Activated CD4-positive, alpha-beta T cell treated with anti-CD3 and anti-CD28 coated beads, Interleukin-2, amount 10 ng/mL, durations not matched to agents 7 days and 5 days (primary cell): ENCODE measurements at places on chromosomes 5 and 9. TPM values are rescaled to one million over a fixed set of nuclear protein-coding genes. Genes with fewer than 3 reads are reported as not detected.
A peak's percentile ranks its signal among the peaks of the same experiment; 100 is the strongest.

The INSL6 gene
- not detected for total RNA-seq

DNA sequence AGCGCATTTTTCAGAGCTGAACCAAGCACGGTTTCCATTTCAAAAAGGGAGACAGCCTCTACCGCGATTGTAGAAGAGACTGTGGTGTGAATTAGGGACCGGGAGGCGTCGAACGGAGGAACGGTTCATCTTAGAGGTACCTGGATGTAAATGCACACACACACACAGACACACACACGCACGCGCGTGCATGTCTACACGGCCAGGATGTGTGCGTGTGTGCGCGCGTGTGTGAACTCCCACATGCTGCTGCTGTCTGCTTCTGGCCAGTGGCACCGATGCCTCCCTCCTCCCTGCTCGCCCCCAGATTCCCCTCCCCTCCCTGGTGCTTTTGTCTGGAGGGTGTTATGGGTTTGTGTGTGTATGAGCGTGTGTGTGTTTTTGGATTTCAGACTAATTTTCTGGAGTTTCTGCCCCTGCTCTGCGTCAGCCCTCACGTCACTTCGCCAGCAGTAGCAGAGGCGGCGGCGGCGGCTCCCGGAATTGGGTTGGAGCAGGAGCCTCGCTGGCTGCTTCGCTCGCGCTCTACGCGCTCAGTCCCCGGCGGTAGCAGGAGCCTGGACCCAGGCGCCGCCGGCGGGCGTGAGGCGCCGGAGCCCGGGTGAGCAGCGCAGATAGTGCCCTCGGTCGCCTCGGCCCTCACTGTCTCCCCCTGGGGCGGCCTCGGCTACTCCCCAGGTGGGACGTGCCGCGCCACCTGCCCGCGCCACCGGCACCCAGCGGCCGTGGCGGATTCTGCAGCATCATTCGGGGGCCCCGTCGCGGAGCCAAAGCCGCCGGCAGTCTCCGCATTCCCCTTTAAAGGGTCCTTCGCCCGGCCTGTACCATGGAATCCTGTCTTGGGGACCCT is at the start of gene NTRK2:
Gene NTRK2, plus strand, starts transcription at position 442 of the 850 bp plus-strand sequence. CDS start 1,020 bp downstream, outside the sequence.
- peaks cover 16% of the 10 kb centered on the region for H3K4me1 ChIP-seq
- H3K4me3 ChIP-seq, result peak within 1 kb of the TSS; percentile 62
- no peak for DNase-seq
- peak within 1 kb of the TSS; percentile 34 for H3K27ac ChIP-seq
- H3K27me3 ChIP-seq, result peaks cover 62% of the 10 kb centered on the region

DNA sequence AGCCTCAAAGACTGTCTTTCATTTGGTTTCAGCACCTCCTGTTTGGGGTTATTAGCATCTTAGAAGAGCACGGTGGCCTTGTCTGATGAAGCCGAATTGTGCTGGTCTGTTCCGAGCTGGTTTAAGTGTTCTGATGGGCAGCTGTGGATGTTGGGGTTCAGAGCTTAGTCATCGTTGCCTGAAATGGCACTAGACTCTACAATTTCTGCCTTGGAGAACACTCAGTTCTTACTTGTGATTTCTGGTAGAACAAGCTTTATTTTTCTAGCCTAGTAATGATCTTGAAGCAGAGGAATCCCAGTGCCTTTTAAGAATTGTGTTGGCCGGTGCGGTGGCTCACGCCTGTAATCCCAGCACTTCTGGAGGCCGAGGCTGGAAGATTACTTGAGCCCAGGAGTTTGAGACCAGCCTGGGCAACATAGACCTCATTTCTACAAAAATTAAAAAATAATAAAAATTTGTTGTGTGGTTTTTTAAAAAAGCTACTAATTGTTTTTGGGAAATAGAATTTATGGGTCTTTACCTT is 7.8 kb downstream of the FBXW5 start:
- H3K4me3 ChIP-seq, result no peak overlapping the region
- no peak overlapping the region for H3K27ac ChIP-seq
- DNase-seq, result no peak
- peaks cover 21% of the 10 kb centered on the region for H3K36me3 ChIP-seq
- H3K4me1 ChIP-seq, result peaks cover 11% of the 10 kb centered on the region

DNA sequence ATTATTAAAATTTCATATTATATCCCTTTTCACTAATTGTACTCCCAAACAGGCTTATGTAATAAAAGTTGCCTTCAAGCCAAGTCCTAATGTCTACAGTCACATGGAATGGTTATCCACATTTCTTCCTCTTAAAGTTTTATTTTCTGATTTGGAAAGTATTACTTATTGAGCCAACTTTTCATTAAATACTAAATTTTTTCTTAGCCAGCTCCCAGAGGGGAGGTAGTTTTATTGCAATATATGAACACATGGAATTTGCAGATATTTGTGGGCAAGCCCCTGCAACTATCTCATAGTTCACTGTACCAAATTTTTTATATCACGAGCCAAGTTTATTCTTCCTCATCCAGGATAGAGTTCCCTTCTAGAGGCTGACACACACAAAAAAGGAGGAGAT is 332.8 kb upstream of the PTGER4 start:
- DNase-seq, result no peak
- H3K27me3 ChIP-seq, result no peaks in the 10 kb centered on the region
- no peak overlapping the region for H3K4me3 ChIP-seq
- peaks cover 21% of the 10 kb centered on the region for H3K36me3 ChIP-seq
- H3K27ac ChIP-seq, result no peak overlapping the region

DNA sequence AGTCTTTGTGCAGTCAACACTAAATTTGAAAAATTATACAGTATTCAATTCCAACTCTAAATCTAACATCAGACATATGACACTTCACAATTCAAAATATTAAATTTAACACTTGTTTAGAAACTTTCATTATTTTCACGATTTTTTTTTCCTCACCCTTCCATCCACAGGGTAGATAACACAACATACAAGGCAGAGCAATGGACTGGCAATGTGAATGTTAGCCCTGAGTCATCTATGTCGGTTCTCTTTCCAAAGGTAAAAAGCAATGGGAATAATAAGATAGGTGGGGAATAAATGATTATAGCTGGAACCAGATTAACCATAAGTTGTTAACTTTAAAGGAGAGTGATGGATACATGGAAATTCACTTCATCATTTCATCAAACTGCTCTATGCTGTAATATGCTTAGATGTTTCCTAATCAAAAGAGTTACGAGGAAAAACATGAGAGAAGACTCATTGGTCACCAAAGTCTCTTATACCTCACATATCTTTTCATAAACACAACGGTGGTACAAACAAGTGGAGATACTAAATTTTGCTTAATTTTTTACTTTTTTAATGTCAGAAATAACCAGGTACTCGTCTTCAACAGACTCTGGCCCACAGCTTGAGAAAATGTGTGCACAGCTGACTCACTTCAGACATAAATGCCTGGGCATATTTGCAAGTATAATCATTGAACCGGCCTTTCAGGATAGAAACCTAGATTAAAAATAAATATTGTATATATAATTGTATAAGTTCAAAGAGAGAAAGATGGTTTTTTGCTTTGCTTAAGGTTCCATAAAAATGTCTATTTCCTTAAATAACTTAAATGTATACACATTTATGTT is 23.0 kb downstream of the RFX3 start:
- no peaks in the 10 kb centered on the region for H3K27me3 ChIP-seq
- H3K4me1 ChIP-seq, result peaks cover 8% of the 10 kb centered on the region
- H3K36me3 ChIP-seq, result peaks cover 18% of the 10 kb centered on the region
- no peak overlapping the region for H3K4me3 ChIP-seq

GRCh38 chr5:54754420-54754819 is 231.0 kb downstream of the ESM1 start:
- peaks cover 15% of the 10 kb centered on the region for H3K36me3 ChIP-seq
- no peak overlapping the region for H3K27ac ChIP-seq
- H3K4me1 ChIP-seq, result peaks cover 28% of the 10 kb centered on the region

DNA sequence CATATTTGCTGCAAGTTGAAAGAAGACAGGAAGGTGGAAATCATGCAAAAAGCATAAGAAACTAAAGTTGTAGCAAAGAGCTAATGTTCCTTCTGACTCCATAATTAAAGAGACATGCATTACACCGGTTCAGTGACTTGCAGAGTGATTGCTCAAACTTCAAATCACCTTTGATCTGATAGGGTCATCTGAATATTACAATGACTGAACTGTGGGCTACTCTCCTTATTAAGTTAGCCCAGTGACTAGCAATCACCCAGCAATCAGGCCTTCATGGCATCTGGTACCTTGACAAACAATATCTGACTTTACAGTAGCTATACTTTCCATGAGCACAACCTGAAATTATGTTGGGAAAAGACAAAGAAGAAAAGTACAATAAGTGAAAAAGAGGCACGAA is 84.9 kb downstream of the NREP start:
- no peaks in the 10 kb centered on the region for H3K36me3 ChIP-seq
- H3K4me1 ChIP-seq, result peaks cover 3% of the 10 kb centered on the region
- no peak overlapping the region for H3K4me3 ChIP-seq
- no peak for DNase-seq
- H3K27me3 ChIP-seq, result peaks cover 5% of the 10 kb centered on the region
- no peak overlapping the region for H3K27ac ChIP-seq

DNA sequence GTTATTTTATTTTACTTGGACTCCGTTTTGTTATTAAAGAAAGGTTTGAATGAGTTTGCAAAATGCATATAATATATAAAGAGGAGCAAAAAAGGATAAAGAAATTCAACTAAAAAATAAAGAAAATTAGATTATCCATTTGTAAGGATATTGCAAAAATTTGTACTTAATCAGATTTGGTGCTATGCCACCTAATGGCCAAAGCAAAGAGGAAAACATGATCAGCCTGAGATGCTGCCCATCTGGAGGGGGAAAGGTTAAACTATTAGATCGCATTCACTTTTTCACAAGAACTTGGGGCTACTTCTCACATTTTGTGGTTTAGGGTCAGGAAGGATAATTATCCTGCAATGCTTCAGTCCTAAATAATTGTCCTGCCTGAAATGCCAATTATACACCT is 350.6 kb downstream of the MLLT3 start:
- H3K4me3 ChIP-seq, result no peak overlapping the region
- peaks cover 23% of the 10 kb centered on the region for H3K4me1 ChIP-seq
- no peaks in the 10 kb centered on the region for H3K27me3 ChIP-seq
- H3K36me3 ChIP-seq, result peaks cover 48% of the 10 kb centered on the region
- DNase-seq, result no peak
- H3K27ac ChIP-seq, result no peak overlapping the region

DNA sequence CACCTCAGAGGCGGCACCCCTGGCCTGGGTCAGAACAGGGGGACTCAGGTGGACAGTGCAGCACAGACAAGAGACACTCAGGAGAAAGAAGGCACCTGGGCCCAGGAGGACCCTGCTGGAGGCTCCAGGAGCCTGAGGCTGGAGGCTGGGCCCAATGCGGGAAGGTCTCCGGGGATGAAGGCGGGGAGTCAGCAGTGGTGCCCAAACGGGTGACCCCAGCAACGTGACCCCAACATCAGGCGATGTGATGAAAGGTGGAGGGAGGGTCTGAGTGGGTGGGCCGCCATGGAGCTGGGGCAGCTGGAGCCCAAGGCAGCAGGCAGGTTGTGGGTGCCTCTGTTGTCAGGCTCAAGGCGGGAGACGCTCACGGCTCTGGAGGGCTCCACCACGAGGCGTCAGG is 37.5 kb downstream of the LPCAT1 start:
- DNase-seq, result no peak
- peaks cover 28% of the 10 kb centered on the region for H3K4me1 ChIP-seq
- no peak overlapping the region for H3K27ac ChIP-seq

DNA sequence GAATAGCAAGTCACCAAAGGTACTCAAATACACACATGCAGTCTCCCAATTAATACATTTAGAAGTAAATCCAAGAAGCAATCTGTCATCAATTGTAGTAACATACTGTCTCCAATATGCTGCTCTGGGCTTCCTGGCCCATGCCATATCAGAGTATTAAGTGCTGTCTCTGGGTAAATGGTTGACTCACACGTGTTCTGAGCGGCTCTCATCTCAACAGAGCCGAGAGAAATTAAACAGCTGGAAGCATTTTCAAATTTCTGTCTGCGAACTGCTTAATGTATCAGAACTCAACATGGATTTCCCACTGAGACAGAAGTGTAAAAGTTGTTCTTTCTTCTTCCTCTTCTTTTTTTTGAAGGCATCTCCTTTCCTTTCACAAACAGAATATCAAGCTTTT is 247.3 kb upstream of the TAS2R1 start:
- no peaks in the 10 kb centered on the region for H3K4me1 ChIP-seq
- H3K27me3 ChIP-seq, result no peaks in the 10 kb centered on the region
- H3K36me3 ChIP-seq, result no peaks in the 10 kb centered on the region
- no peak for DNase-seq
- no peak overlapping the region for H3K27ac ChIP-seq

DNA sequence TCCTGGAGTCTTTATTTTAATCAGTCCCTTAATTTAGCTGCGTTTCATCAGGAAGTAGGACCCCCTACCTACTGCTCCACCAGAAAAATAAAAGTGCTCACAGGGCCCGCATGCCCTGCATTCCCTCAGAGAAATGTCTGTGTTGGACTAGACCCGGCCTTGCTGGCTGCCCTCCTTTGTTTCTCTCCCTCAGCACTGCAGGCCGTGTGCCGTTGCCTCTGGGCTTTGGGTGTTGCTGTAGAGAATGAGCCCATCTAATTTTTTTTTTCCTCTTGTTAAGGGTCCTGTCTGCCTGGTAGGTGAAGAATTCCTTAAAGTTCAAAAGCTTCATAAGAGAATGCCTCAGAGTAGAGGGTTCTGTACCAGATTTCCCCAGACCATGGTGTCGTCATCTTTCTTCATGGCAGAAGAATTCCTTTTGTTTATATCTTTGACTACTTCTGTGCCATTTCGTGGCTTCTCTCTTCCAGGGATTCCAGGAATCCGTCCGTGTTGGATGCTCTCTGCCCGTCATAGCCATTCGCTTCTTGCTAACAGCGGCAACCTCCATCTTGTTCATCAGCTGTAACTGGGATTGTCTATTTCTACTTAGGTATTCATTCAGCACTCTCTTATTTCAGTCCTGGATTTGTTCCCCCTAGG is 49.8 kb upstream of the ANGPTL2 start:
- no peaks in the 10 kb centered on the region for H3K27me3 ChIP-seq
- H3K36me3 ChIP-seq, result no peaks in the 10 kb centered on the region
- H3K4me3 ChIP-seq, result no peak overlapping the region
- H3K4me1 ChIP-seq, result no peaks in the 10 kb centered on the region
- H3K27ac ChIP-seq, result no peak overlapping the region

DNA sequence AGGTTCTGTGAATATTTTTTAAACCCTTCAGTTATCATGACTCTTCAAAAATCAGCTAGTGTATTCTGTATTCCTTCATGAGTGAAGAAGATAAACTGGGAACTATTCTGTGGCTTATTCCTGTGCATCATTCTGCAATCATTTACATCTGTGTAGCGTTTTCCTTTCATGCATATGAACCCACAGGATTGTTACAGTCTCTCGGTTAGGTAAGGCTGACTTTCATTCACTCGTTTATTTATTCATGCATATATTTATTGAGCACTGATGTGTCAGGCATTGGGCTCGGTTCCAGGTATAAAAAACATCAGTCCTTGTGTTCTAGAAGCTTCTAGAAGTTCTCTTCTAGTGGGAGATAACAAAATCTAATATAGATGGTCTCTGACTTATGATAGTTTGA is 318.4 kb downstream of the MAN2A1 start:
- H3K36me3 ChIP-seq, result no peaks in the 10 kb centered on the region
- no peak overlapping the region for H3K27ac ChIP-seq
- no peak for DNase-seq
- no peaks in the 10 kb centered on the region for H3K4me1 ChIP-seq
- H3K4me3 ChIP-seq, result no peak overlapping the region
